Aorta (tissue), 5 donors: ENCODE measurements at places on chromosomes 7 and 10.

- no peak for DNase-seq
Observed at GRCh38 chr7:127447326-127447945, 54.9 kb upstream of the ZNF800 start.

GRCh38 chr7:156819733-156820295 lies 73.2 kb downstream of the LMBR1 start:
- DNase-seq: no peak

DNA sequence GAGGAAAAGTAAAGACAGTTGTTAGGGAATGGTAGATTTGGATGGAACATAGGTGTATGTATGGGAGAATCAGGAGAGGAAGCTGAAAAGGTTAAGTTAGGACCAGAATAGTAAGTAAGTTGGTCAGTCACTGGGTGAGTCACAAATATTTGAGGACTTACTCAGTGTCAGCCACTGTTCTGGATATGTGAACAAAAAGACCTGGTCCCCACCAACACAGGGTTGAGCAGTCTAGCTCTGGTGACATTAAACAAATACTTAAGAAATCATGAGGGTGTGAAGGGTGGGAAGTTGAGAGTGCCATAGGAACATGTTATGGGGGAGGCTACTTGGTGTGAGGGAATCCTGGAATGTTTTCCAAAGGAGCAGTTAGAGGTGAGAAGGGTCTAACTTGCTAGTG lies 246.9 kb downstream of the PTEN start:
- no peak for DNase-seq

- no peak for DNase-seq
Observed at GRCh38 chr10:61000769-61001730, 57.1 kb upstream of the RHOBTB1 start.

- DNase-seq: no peak
Observed at GRCh38 chr10:93152136-93152535, 78.4 kb downstream of the CYP26A1 start.

DNA sequence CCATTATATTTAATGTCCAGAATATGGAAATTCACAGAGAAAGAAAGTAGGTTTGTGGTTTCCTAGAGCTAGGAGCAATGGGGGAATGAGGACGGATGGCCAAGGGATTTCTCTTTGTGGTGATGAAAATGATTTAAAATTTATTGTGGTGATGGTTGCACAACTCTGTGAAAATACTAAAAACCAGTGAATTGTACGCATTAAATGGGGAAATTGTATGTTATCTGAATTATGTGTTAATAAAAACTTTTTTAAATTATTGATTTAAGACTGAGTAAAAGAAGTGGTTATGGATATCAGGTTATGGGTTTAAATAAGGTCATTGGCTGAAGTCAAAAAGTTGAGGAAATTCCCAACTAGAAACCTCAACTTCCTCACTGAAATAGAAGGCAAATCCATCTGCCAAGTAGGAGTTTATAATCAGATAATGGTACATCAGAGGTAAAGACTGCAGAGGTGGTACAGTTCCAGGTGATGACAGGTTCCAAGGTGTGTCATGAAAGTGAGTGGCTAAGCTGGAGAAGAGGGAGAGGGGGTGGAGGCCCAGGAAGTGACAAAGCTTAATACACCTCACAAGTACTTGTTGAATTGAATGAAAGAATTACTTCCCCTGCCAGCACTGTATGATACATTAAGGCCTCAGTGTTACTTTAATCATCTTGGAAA lies 68.9 kb upstream of the CCDC71L start:
- DNase-seq: no peak
